T-helper 22 cell (primary cell): ENCODE measurements at places on chromosomes 3 and 15.

DNA sequence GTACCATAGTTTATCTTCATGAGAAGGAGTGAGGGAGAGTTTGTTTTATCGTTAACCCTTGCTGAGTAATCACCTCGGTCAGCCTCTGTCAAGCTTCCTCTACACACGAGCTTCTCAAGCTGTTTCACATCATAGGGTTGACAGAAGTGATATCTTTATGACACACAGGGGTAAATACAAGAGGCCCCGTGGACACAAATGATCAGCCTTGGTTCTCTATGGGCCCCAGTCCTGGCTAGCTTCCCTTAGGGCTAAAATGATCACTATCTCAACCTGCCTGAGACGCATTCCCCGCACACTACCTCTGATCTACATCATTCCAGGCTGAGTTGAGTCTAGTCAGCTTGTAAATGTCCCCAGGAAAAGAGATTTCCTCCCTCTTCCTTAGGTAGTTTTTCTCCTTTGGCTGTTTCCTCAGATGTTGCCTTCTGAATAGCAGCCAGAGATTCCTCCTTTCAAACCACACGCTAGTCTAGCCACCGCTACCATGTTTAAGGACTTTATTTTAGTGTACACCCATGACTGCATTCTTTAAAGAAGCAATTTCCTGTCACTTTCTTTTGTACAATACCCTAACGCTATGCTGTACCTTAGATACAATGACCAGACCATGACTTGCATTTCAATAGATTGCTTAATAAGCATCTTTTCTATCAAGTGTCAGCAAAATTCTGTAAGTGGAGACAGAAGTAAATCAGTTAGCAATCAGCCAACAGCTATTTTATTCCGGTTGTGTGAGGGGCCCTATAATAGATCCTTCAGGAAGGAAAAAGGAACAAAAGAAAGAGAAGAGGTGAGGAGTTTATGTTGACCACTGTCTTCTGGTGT is 35.1 kb upstream of the PPARG start:
- DNase-seq, result no peak

GRCh38 chr3:182973047-182973446 is 7.3 kb downstream of the DCUN1D1 start:
- DNase-seq, result no peak

DNA sequence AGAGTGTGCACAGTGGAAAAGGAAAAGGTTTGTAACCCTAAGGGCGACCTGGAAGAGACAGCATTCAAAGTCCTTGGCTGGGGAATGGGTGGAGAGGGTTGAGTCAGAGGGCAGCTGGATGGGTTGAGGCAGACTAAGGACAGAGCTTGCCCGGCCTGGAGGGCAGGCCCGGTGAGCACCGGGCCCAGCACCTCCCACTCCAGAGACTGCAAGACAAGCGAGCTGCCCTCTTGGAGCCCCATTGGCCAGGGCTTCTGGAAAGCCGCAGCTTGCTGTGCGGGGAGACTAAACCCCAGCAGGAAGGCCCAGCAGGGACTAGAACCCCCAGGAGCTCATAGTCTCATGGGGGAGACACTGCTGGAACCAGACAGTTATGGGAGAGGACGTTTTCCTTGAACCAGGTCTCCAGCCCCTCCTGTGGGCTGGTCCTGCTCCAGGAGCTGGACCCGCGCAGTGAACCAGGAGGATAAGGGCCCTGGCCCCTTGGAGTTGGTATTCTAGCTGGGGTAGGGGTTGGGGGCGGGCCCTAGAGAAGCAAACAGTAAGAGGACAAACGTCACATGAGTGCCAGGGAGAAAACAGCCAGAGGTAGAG is 59.1 kb downstream of the RGMA start:
- DNase-seq, result no peak

GRCh38 chr3:33541918-33542317 is 101.7 kb upstream of the UBP1 start:
- DNase-seq, result no peak

DNA sequence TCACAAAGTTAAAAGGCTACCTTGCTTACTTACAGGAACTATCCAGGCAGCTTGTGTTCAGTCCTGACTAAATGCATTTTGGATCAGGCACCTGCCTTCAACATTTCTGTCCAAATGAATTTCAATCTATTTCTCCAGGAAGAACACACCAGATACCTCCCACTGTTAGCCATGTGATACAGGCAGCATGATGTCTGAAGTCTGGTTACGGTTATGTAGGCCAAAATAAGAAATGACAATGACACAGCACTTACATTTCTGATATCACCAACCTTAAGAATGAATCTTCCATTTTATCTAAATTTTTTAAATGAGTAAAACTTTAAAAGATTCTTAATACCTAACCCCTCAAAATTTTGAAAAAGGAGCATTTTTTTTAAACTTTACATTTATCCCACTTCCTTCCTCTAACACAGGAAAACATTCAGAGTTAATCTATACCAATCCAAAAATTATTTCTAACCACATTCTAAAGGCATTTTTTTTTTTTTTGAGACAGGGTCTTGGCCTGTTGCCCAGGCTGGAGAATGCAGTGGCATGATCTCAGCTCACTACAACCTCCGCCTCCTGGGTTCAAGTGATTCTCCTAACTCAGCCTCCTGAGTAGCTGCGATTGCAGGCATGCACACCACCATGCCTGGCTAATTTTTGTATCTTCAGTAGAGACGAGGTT is at the start of gene MAP4:
Gene MAP4 (minus strand): TSS at position 116 of the 673 bp plus-strand sequence. CDS start 17,556 bp downstream, outside the sequence.
- DNase-seq, result no peak

DNA sequence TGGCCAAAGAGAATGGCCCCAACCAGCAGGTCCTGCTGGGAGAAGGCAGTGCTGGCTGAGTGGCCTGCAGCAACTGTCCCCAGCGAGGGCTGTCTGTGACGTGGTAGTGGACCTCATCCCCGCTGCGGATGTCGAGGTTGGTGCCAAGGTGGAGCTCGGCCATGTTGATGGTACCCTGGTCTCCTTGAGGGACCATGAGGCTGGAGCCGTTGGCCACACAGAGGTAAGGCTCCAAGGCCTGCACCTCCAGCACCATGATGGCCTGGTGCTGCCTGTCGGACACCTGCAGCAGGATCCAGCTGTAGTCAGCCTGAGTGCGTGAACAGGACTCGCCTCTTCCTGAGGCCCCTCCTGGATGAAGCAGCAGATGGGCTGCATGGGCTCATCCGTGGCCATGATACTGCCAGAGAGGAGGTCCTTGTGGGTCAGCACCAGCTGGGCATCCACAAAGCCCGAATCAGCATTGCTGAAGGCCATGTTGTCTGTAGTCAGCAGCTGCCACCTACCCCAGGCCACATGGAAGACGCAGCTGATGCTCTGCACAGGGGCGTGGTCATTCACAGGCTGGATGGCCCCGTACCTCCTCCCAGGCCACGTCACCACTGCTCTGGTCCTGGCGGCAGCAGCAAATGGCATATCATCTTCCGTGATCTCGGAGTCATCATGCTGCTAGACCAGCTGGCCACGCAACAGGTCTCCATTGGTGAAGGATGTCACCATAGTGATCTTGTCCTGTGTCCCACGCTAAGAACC is 167.5 kb downstream of the GOLGA6L4 start:
- DNase-seq, result no peak

DNA sequence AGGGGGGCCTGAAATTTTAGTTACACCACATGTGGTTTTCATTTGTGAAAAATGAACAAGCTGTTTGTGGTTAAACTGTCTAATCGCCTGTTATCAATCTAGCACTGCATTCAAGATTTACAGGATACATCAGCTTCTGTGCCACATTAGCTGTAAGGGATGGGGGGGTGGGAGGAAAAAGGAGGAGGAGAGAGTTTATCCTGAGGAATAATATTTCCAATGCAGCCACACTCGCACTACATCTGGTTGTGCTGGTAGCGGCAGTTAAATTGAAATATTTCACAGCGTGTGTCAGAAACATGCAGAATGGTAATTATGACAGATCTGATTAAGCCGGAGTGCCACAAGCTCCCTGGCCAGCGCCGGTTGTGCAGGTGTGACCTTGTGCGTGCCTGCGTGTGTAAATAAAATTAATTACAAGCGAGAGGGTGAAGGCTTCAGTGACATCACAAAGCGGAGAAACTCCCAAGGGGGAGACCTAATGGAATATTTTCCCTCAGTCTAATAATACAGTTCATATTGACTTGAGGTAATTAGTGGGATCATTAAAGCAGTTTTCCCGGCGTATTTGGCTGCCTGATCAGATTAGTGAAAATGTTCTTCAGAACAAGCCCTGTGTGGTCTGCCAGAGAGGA is 55.5 kb downstream of the SATB1 start:
- DNase-seq, result no peak

GRCh38 chr3:39203860-39204259 is 11.5 kb upstream of the XIRP1 start:
- no peak for DNase-seq
